Hematopoietic multipotent progenitor cell treated with erythropoietin and hydrocortisone succinate and interleukin-3 and kit ligand, for 6 days (in vitro differentiated cells): ENCODE measurements at places on chromosomes 5 and 9.

DNA sequence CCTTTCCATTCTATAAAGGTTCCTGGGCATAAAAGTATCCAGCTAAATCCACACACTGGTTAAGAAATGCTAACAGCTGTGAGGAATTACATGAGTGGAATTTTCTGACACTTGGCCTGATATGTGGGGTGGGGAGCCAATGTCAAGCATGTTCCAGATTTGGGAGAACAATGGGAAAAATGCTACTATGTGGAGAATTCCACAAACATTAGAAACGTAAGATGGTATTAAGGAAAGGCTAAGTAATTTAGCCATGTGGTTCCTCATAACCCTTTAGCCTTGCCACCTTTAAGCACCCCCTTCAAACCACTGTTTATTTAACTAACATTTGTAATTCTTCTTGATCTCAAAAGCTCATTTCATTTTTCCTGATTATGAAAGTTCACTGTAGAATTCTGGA, 149.2 kb downstream of the GNA14 start:
- no peak for DNase-seq

GRCh38 chr5:68683632-68684036, 410.2 kb upstream of the SLC30A5 start:
- peak; percentile 15 for DNase-seq

DNA sequence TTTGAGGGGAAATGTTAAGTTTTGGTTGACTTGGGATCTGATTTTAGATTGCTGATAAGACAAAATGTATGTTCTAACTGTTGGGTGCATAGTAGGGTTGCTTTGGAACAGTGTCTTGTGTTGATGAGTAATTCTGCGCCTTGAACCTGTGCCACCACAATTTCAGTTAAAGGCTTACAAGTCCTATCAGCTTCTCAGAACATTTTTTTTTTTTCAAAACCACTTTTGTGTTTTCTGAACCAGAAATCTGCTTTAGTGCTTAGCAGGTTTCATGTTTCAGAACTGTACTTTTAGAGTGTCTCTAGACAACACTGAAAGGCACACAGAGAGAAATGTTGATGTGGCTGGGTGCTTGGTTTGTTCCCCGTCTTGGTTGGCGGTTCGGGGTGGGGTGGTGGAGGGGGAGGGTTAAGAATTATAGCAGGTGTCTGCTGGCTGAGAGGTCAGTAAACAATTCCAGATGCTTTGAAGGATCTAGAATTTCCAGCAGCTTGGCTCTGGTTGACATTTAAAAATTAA, 84.6 kb downstream of the ANKRD55 start:
- DNase-seq = no peak

GRCh38 chr9:93235300-93235960, 51.5 kb downstream of the WNK2 start:
- DNase-seq = no peak

GRCh38 chr9:23826120-23826629, at the start of gene ELAVL2:
TSS of gene ELAVL2 (minus strand) at chr9:23826240. CDS start at chr9:23762234, 64,006 bp downstream.
- peak; percentile 15 for DNase-seq

DNA sequence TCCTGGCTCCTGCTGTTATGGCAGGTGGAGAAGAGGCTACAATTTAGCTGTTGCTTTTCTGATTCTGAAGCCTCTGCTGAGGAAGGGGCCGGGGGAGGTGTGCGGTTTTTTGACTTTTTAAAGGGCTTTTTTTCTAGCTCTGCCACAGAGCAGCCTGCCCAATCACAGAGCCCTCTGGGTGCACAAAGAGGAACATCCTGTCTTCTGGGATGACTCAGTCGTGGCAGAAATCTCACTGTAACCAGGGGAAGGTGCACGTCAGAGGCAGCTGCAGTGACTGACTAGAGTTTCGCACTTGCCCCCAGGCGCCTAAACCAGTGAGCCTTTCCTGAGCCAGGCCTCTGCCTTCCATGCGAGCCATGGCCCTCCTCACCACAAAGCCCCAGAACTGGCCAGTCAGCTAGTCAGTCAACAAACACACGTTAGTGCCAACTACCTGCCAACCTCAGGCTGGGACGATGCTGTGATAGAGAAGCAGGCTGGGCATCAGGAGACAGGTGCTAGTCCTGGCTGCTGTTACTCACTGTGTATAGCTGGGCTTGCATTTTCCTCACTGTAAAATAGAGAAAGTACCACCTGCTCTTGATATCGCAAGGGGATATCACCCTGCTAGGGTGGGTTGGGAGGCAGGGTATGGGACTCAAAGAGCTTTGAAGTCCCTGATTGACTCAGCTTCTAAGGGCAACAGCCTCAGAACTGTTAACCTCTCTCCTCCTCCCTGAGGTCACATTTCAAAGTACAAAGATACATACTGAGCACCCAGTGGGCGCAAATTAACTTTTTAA, 2.2 kb downstream of the AKNA start:
- peak; percentile 82 for DNase-seq

DNA sequence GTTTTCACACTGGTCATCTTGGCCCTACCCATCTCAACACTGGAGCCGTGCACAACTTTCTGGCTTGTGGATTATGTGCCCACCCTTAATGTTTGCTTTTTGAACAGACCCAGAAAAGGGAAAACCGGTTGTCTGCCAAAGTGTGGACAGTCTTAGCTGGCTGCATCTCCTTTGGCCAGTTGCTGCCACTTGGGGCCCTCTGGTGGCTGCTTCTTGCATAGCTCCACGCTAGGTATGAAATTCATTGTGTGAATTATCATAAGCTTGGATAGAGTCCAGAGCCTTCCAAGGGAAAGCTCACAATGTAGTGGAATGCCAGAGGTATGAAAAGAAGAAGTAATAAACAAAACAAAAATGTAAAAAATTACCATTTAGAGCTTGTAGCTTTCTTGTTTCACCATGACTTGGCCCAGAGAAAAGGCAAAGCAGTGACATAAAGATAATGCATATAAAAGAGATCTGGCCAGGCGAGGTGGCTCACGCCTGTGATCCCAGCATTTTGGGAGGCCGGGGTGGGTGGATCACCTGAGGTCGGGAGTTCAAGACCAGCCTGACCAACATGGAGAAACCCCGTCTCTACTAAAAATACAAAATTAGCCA, 12.5 kb upstream of the SLC36A3 start:
- peak; percentile 77 for DNase-seq

DNA sequence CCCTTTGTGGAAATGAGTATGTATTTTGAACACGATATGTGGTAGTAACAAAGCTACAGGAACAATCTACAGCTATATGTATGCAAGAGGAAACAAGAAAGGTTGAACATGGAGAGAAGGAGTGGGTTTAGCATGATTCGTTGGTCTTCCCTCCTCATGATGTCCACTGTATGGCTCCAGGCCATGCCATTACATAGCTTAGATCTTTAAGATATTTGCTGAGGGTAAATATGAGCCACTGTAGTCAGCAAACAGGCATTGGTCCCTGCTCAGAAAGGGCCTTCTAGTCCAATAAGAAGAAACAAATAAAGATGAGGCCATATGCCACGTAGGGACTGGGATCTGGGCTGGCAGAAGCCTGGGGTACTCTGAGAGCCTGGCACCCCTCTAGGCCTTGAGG, 543.2 kb upstream of the SGCD start:
- DNase-seq = no peak

DNA sequence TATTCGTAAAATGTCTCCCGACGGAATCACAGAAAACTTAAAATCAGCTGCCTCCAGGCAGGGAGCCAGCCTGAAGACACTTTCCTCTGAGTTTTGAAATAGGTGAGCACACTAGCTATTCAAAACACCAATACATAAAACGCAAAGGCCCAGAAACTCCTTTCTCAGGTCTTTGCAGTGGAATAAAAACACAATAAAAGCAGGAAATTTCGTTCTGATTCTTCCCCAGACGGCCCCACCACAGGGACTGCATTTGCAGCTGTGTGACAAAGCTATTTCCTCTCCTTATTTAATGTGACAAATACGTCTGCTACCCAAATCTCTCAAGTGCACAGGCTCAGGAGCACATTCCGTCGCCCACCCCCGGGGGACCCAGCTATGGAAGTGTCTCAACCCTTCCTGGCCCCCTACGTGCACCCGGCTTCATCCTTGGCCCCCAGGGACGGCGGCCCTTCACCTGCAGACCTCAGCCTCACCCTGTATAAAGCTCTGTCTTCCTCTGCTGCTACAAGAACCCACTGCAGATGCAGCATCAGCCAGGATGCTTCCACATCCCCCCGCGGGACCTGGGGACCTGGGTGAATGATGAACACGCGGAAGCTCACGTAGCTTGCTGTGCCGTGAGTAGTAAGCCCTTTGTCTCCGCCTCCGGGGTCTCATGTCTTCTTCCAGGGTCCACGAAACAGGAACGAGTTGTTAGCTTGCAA, 24.9 kb downstream of the AHRR start:
- no peak for DNase-seq
